Activated CD4-positive, alpha-beta T cell treated with anti-CD3 and anti-CD28 coated beads, Interleukin-2, amount 50 U/mL, for 1 hour (primary cell): ENCODE measurements at places on chromosomes 3 and 15.

DNA sequence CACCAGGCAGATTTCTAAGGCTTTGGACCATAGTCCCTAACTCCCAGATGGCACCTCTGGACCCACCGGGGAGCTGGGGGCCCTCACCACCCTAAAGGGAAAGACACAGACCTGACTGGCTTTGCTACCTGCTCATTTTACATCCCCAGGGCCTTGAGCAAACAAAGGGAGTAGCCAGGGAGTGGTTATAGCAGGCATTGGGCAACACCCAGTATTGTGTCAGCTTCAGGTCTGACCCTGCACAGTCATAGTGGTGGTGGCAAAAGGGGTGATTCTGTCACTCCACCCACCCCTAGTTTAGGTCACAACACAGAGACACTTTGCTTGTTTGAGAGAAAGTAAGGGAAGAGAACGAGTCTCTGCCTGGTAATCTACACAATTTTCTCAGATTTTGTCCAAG is 352.5 kb downstream of the DIPK2A start:
- no peak for DNase-seq

- DNase-seq: no peak
Measured at GRCh38 chr3:115788921-115789470, 165.7 kb downstream of the GAP43 start.

GRCh38 chr3:149582395-149582794 is 75.4 kb downstream of the WWTR1 start:
- no peak for DNase-seq

- no peak for DNase-seq
Measured at GRCh38 chr3:5285439-5285838, 97.9 kb downstream of the EDEM1 start.

DNA sequence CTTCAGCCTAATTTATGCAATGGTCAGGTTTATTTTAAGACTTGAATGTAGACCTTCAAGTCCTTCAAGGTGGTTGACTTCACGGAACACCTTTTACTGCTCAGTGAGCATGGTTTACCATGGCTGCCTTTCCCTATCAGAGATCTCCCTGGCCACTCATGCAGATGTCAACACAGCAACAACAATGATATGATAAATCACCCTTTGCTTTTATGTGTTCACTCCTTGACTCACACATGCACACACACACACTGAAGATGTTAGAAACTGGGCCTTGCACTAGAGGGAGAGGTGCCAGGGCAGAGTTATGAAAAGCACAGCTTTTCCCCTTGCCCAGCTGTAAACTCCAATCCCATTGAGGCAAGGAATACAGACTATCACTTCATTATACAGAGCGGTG is 134.4 kb downstream of the WNT5A start:
- DNase-seq: no peak

DNA sequence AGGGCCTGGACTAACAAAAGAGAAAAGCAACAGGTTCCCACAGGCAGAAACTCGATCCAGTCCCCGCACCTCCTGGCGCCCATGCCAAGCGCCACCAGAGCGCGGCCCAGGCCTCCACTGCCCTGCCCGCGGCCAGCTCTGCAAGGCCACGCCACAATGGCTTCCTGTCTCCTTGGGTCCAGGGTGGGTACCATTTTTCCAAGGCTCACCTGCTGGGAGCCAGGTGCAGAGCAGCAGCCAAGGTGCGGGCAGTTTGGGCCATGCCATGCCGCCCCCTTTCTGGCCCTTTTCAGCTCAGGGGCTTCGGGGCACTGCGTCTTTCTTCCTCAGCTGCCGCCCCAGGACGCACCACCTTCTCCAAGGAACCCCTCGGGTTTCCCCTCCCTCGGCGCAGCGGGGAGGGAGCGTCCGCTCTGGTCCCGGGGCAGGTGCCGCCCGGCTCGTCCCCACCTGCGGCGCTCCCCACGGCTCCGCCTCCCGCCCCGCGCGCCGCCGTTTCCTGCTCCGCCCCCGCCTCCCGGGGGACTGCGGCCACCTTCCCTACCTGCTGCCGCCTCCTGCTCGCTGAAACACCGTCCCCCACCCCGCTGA is at the start of gene ILDR1:
ILDR1 (minus strand) TSS at position 437 of the 591 bp plus-strand sequence; CDS start at position 267, 170 bp downstream.
- no peak for DNase-seq

DNA sequence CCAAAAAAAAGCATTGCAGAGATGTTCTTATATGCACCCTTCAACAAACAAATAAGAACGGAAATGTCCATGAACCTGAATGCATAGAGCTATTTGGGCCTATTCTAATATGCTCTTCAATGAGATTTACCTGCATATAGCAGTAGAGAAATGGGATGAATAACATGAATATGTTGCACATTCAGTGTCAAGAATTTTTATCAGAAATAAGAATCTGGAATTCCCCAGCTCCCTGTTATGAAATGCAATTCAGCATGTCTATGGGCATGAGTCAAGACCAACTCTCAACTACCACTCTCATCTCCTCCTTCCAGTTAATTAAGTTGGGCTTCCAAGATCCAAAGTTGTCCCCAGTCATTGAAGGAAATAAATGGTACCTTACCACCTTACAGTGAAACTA is 133.7 kb upstream of the ALCAM start:
- no peak for DNase-seq

GRCh38 chr3:131328721-131329120 is 52.9 kb upstream of the NUDT16 start:
- DNase-seq: no peak

GRCh38 chr3:102484363-102484762 is 49.5 kb downstream of the ZPLD1 start:
- no peak for DNase-seq

GRCh38 chr3:136142592-136142991 is 53.5 kb downstream of the MSL2 start:
- DNase-seq: no peak

GRCh38 chr3:4739289-4740236 is 239.7 kb upstream of the BHLHE40 start:
- no peak for DNase-seq

GRCh38 chr15:74631935-74632560 is 16.4 kb downstream of the CLK3 start:
- DNase-seq: peak; percentile 60

DNA sequence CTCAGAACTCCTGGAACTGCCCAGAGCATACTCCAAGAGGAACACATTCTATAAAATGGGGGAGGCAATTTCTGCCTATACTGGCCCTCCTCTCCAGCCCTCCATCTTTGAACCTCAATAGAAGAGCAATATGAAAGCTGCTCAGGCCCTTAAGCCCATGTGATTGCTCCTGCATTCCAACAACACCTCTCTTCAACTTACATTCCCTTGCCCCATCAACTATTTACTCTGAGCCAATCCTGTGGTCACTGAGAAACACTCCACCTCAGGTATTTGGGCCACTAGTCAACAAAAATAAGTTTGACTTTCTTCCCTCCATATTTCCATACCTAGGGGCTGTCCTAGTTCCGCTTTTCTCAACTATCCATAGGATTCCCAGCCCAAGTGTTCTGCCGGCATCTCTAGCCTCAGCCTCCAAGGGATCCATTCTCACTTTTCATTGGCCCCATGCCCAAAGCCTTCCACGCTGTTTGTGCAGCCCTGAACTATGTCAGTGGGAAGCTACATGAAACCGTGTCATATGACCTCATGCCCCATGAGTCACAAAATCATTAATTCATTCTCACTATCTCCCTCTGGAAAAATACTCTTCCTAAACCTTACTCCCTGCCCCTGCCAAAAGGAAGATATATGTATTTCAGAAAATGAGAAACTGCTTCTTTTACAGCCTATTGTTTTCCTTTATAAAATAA is 61.6 kb downstream of the GJD2 start:
- DNase-seq: no peak

DNA sequence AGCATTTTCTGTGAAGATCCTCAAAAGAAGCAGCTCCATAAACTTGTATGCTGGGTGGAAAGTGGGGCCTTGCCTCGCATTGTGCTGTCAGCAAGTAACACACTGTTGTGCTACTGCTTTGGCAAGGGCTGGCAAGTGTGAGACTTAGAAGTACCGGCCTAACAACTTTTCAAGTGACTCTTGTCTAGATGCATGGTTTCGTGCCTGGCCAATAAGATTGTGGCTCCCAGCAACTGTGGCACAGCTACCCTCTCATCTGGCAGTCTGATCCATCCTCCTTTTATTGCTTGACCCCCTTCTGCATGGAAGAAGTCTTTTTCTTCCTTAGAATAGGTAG is 79.4 kb upstream of the VEPH1 start:
- no peak for DNase-seq

DNA sequence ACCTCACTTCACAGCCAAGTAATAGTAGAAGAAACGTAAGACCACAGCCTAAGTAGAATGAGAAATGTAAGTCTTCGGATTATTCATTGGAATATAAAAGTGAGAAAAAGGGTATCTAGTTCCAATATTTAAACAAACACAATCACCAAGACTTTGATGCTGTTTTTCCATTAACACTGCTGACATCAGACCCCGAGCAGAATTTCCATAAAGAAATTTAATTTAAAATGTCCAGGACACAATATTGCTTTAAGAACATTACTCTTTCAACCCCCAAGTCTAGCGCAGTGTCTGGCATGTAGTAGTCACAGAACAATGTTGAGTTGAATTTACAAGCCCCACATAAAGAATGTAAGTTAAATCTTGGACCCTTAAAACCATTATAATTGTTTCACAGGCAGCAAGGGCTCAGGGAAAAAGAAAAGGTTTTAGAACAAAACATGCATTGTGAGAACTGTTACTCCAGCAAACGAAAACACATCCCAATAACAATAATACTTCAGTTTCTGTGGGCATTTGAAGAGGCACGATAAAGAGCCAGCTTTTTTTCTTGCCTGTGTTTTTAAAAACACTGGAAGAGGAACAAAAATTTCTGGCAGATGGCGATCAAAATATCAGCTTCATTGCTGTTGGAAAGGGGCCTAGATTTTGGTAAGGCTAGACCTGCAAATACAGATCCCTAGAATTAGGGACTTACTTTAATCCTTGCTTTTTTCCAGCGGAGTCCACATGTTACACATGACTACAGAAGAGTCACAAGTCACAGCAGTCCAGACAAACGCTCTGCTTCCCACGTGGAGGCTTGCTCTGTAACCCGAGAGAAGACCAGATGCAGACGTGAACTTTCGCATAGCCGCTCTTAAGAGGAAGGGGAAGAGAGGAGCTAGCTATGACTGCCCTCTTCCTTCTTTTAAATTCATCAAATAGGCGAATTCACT is 77.9 kb upstream of the IGSF10 start:
- no peak for DNase-seq

DNA sequence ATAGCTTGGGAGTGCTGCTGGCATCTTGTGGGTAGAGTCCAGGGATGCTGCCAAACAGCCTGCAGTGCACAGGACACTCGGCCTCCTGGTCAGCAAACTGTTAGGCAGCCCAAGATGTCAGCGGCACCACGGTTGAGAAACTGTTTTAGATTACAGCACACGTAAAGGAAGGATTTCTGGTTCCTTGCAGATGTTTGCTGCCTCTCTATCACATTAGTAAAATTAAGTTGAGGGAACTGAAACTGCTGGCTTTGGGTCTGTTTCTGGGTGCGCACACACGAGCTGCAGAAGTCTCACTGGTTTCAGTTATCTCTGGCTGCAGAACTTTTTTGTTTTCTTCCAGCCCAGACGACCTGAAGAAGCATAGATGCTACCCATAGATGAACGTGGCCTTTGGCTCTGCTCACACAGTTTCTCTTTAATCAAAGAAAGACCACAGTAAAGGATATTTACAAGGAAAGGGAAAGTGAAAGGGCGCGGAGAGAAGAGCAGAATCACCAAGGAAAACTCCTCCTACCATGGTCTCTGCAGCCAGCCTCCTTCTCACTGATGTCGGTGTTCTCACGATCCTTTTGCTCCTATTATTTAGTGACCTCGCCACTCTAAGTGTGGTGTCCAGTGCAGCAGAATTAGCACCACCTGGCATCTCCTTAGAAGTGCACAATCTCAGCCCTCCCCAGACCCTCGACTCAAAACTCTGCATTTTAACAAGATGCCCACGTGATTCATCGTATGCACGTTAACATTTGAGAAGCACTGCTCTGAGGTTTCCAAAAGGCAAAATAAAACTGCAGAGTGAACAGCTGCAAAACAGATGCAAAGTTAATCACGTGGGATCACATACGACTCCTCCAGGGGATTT is 50.6 kb upstream of the AKAP13 start:
- DNase-seq: no peak

- no peak for DNase-seq
Measured at GRCh38 chr3:45558431-45558830, 36.1 kb upstream of the LIMD1 start.

DNA sequence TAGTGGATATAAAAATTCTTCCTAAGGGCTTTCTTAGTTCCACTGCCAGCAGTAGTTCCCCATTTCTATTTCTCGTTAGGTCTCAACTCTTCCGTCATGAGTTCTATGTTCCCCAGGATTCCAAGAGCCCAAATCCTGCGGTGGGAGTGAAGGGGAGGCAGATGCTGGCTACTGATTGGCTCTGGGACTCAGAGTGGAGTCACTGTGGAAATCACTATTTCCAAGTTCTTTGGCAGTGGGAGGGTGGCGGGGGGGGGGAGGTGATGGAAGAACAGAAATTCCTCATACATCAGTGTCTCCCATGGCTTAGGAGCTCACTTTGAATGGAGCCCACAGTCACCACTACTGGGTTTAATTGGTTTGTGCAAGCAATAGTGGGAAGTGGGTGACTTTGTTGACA is 5.6 kb downstream of the CCR1 start:
- no peak for DNase-seq

DNA sequence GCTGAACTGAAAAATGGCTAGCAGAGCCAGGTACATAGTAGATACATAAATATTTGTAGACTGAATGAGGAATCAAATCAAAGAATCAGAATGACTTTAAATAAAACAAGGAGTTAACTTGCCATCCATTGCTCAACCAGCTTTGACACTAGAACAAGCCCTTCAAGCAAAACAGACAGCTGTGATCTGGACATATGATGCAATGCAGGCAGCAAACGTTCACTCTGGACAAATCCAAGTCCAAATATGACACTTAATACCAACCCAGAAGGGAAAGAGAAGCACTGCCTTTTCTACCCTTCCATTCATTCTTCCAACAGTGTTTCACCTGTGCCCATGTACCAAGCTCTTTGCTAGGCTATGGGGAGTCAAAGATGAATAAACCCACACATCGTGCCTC is 4.5 kb downstream of the THRB start:
- DNase-seq: no peak

DNA sequence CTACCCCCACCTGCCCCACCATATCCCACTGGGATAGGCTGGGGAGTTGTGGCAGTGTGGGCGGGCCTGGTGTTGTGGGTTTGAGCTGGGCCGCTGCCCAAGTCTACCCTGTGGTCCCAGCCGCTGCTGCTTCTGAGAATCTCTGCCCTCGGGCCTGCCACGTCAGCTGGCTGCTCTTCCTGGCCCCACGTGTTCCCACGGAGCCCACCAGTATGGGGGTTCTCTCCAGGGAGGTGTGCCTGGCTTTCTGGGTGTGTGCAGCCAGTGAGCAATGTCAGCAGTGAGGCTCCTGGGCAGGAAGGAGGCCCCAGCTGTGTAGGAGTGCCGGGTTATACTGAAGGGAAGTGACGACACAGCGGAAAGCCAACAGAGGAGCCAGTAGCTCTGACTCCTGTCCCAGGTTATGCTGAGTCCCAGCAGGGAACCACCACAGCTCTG is 10.5 kb downstream of the GNAI2 start:
- DNase-seq: peak; percentile 74

DNA sequence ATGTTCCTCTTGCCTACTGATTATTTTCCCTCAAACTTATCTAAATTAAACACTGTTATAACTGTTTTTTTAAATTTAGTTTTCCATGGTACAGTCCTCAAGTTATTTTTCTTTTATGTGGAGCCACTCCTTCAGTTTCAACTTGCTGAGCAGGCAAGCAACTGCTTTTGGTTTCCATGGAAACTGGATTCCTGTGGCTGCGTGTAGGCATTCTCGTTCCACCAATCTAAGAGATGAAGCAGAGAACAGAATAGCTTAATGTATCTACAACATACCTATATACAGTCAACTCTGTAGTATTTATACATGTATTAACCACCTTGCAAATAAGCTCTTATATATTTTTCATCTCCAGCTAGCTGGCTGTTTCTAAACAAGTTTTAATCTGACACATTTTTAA is 25.8 kb upstream of the ANXA2 start:
- no peak for DNase-seq
